Hematopoietic multipotent progenitor cell treated with erythropoietin and hydrocortisone succinate and interleukin-3 and kit ligand, for 17 days (in vitro differentiated cells): ENCODE measurements at places on chromosomes 2 and 18.

- no peak for DNase-seq
Measured at GRCh38 chr2:113187771-113188170, 14.0 kb downstream of the PSD4 start.

- no peak for DNase-seq
Measured at GRCh38 chr2:158413581-158413980, 43.0 kb downstream of the CCDC148 start.

- no peak for DNase-seq
Measured at GRCh38 chr2:169822785-169823392, 1.8 kb downstream of the METTL5 start.

- no peak for DNase-seq
Measured at GRCh38 chr2:116761864-116762263, 1052.6 kb upstream of the DDX18 start.

DNA sequence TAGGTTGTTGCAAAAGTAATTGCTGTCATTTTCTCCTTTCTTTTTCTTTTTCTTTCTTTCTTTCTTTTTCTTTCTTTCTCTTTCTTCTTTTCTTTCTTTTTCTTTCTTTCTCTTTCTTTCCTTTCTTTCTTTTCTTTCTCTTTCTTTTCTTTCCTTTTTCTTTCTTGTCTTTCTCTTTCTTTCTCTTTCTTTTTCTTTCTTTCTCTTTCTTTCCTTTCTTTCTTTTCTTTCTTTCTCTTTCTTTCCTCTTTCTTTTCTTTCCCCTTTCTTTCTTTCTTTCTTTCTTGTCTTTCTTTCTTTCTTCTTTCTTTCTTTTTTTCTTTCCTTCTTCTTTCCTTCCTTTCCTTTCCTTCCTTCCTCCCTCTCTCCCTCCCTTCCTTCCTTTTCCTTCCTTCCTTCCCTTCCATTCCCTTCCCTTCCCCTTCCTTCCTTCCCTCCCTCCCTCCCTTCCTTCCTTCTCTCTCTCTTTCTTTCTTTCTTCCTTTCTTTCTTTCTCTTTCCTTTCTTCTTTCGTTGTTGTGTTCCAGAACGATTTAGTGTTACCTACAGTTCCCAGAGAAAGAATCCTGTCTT, 178.9 kb downstream of the RPIA start:
- DNase-seq: no peak

- no peak for DNase-seq
Measured at GRCh38 chr2:28406276-28407096, 13.8 kb downstream of the FOSL2 start.

DNA sequence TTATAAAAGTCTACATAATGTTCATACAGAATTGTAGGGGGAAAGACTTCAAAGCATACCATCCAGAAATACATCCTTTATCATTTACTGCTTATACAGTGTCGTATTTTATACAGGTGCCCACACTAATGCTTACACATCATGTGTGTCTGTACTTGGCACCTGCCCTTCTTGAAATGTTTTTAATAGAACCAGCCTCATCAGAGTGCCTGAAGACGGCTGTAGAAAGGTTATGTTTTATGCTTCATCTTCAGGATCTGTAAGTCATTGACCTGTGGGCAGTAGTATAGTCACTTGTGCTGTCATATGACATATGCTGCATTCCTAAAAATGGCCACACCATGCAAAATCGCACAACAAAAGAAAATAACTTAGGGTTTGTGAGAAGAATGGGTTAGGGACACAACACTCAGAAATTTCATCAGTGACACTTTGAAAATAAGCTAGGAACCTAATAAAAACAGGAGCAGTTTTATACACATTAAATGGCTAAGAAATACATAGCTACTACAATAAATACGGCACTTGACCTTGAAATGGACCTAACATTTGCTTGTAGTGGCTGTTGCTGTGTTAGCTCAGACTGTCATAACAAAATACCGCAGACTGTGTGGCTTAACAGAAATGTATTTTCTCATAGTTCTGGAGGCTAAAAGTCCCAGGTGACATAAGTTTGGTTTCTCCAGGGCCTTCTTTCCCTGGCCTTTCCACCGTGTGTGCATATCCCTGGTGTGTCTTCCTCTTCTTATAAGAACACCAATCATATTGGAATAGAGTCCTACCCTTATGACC, 112.6 kb downstream of the CERS6 start:
- DNase-seq: no peak

DNA sequence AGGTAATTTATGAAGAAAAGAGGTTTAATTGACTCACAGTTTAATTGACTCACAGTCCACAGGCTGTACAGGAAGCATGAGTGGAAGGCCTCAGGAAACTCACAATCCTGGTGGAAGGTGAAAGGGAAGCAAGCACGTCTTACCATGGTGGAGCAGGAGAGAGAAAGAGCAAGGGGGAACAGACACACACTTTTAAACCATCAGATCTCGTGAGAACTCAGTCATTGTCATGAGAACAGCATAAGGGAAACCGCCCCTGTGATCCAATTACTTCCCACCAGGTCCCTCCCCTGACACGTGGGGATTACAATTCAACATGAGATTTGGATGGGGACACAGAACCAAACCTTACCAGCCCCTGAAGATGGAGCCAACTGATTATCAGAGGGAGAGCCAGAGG, 11.2 kb upstream of the PUM2 start:
- no peak for DNase-seq

- no peak for DNase-seq
Measured at GRCh38 chr2:224498991-224499390, 86.2 kb downstream of the CUL3 start.
